Panc1 (cell line): ENCODE measurements at places on chromosomes 11 and 22.

DNA sequence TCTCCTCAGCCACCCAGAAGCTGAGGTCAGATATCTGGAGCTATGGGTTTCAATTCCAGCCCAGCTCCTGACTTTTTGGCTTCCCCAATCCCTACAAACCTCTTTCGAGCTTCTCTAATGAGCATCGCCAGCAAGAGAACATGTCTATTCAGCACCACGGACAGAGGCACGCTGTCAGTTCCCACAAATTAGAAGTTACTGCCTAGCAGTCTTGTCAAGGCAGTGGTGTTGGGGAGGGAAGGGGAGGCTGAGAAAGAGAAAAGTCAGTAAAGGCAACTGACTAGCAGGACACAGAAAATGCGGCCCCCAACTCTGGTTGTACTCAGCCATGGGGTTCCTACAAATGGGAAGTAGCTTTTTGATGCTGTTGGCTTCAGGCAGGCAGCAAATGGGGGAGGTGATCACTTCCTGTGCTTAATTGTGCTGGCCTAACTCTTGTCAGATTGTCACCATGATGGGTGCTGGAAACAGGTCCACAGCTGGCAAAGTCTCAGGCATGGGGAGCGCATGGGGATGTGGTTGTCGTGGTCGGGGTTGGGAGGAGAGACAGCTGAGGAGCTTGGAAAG lies 205.9 kb downstream of the ST3GAL4 start:
- no peak for DNase-seq

DNA sequence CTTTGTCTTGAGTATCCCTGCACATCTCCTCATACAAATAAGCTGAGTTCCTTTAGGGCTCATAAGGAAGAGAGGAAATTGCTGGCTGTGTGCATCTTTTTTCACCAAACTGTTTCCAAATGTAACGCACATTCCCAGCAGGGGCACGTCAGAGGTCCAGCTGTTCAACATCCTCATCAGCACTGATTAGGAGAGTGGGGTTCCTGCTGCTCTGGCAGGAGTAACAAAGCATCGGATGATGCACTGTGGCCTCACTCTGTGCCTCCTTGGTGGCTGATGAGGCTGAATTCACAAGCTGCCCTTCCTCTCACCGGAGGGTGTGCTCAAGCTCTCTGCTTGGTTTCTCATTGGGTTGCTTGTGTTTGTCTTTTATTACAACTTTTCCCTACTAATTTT lies 35.5 kb upstream of the SLC25A1 start:
- DNase-seq: no peak

GRCh38 chr11:47148270-47148669 lies 28.4 kb downstream of the ARFGAP2 start:
- no peak for DNase-seq

- no peak for DNase-seq
Measured at GRCh38 chr11:113991170-113991569, 16.3 kb downstream of the HTR3A start.

- no peak for DNase-seq
Measured at GRCh38 chr22:27029584-27030130, 372.3 kb downstream of the MIAT start.

GRCh38 chr11:7903940-7904339 lies 27.1 kb downstream of the OR10A6 start:
- DNase-seq: no peak

GRCh38 chr11:58912124-58912523 lies 27.2 kb upstream of the GLYATL1 start:
- no peak for DNase-seq

DNA sequence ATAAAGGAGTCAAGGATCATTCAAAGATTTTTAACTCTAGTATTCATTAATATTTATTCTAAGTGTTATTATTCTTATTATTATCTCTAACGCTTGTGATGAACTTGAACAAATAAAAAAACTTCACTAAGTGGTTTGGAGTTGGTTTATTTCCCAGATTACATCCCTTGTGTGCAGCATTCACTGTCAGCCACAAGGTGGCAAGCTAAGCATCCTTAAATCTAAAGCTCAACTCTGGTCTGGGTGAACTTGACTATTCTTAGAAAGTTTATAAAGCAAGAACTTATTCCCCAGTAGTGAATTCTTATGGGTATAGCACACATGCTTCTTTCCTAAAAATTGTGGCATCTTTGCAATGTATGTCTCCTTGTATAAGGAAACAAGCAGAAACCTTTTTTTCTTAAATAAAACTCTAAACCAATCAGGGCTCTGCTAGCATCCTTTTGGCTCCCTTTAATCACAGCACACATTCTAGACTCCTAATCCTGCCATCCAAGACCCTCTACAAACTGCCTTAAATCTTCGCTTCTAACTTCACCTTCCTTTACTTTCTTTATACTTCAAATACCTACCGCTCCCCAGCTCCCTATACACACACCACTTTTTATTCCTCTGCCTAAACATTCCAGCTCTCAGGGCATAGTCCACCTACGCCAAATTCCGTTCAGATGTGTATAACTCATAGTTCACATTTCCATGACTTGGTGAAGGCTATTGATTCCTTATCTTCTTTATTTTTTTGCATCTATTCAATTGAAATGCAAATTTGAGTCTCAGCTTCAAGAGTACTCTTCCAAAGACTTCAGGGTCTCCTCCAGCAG lies 1068.8 kb downstream of the DLG2 start:
- peak; percentile 20 for DNase-seq

- no peak for DNase-seq
Measured at GRCh38 chr11:63507511-63507910, 1.6 kb downstream of the LGALS12 start.

DNA sequence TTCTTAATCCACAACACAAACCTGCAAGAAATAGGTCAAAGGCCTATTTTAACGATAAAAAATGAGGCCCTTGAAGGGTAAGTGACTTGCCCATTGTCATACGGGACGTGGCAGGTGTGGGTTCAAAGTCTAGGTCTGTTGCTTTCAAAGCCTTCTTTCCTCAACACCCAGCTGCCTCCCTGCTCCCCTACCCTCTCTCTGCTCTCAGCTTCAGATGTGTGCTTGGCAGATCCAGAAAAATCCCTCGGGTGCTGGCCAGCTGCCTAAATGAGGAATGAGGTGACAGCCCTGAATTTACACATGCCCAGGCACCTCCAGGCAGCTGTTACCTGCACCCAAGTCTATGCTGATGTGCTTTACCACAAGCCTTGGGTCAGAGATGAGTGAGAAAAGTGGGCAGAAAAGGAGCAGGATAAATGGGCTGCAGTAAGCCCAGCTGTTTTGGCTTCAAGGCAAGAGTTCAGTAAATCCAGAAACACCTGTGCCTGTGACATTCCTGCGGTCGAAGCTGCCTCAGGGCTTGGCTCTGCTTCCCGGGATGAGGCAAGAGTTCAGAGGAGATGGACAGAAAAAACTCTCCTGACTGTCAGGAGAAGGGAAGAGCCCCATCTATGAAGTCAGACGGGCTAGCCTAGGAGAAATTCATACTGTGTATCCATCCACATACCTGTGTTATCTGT lies 49.9 kb upstream of the LDLRAD3 start:
- DNase-seq: no peak

DNA sequence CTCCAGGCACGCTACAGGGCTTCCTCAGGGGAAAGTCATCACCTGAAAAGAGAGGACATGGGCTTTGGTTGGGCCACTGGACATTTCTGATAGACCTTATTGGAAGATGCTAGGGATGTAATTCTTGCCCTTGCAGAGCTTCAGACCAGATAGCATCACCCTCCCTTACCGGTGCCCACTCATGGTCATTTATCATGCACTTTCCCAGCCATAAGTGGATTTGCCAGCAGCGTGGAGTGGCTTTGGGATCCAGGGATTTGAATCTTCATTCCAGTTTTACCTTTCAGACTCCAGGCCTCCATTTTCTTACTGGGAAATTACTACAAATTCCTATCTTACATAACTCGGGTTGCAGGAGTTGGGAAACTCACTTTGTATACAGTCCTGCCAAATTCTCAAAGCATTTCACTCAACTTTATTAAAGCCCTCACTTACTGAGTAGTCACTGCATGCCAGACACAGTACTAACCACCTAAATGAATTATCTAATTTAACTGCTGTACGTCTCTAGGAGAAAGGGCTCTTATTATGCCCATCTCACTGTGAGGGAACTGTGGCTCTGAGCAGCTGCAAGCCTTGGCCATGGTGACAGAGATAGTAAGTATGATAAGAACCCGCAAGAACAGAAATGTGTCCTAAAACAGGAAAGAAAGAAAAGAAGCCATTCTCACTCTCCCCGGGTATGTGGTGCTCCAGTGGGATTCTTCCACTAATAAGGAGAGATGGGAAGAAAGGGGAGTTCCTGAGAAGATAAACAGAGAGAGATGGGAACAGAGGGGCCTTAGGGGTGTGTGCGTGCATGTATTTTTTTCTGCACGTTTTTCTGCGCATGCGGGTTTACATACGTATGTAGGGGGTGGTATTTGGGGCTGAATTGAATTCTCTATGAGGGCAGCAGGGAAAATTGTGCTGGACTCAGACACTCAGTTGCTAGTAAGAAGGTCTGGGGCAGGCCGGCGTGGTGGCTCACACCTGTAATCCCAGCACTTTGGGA lies 9.7 kb downstream of the CHRM1 start:
- no peak for DNase-seq

GRCh38 chr11:12117611-12118010 lies 7.2 kb downstream of the MICAL2 start:
- no peak for DNase-seq
